Foreskin melanocyte (primary cell): ENCODE measurements at places on chromosomes 1 and 21.

- DNase-seq: no peak
Observed at GRCh38 chr1:101394041-101394440, 157.2 kb downstream of the S1PR1 start.

DNA sequence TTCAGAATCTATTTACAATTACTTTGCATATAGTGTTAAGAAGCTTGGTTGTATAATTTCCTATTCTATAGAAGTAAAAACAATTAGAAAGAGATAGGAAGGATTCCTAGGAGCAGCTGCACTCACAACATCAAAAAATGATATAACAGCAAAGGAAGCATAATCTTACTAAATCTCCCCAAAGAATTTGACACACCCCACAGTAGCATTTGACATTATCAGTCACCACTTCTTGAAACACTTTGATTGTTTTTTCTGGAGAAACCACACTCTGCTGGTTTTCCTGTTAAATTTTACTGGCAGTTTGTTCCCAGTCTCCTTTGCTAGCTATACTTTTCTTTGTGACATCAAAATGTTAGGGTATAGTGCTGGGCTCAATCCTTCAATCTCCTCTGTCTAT, 100.8 kb upstream of the KIAA1614 start:
- DNase-seq: no peak

DNA sequence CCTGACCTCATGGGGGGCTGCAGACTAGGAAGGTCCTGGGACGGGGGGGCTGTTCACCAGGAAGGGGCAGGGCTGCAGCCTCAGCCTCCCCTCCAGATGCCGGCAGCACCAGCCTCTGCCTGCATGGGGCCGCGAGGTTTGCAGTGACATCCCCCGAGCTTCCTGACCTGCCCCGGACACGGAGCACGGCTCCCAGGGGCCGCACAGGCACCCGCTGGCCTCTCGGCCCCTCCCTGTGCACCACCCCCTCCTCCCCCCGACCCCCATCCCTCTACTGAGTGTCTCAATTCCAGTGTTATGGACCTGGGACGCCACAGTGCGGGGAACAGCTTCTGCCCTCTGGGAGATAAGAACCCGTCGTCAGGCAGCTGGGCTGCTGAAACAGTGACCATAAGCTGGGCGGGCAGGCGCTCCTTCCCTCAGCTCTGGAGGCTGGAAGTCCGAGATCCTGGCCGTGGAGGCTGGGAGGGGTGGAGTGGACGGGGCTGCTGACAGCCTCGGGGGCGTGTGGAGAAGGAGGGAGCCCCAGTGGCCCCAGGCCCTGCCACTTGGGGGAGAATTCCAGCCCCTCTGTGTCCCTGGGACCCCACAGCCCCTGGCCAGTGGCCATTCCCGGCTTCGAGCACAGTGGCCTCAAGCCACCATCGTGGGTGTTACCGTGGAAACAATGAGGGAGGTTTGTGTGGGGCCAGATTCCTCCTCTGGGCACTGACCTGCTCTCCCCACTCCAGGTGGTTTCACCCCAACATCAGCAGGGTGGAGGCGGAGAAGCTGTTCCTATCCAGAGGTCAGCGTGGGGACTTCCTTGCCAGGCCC, 11.6 kb downstream of the RNF223 start:
- DNase-seq: no peak

DNA sequence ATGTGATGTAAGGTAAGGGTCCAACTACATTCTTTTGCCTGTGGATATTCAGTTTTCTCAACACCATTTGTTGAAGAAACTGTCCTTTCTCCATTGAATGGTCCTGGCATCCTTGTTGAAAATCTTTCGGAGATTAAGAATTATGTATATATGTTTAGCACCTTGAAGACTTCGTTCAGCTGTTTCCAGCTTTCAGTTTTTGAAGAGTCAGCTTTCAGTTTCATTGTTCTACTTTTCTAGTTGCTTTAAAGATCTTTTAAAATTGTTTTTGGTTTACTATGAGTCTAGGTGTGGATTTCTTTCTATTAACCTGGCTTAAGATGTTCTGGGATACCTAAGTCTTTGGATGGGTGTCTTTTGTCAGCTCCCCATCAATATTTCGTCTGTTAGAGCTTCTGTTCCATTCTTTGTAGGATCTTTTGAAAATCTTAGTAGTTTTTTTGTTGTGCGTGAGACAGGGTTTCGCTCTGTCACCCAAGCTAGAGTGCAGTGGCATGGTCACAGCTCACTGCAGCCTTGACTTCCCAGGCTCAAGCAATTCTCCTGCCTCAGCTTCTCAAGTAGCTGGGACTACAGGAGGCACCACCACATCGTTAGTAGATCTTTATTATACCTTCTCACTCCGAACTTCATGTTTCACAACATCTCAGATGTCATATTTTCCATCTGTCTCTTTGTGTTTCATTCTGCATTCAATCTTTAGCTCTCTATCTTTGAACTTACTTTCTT, 353.5 kb upstream of the B3GALT2 start:
- DNase-seq: no peak

DNA sequence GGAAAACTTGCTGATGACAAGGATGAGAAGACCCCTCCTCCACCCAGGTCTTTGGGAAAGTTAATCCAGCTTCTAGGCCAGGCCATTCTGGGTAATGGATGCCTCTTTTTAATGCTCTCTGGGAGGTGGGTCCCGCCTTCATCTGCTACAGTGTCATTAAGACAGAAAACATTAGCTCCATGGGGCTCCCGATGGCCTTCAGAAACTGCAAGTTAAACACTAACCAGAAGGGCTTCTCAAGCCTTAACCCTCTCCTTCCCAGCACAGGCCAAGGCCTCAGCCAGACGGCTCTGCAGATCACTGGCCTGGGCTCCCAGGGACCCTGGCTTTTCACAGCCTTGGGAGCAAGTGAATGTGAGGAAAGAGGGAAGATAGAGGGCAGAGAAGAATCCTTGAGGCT, 364.9 kb downstream of the MATN1 start:
- no peak for DNase-seq

GRCh38 chr21:14487490-14488432, 58.4 kb downstream of the SAMSN1 start:
- no peak for DNase-seq

GRCh38 chr21:41318218-41318617, 1.6 kb downstream of the FAM3B start:
- no peak for DNase-seq

DNA sequence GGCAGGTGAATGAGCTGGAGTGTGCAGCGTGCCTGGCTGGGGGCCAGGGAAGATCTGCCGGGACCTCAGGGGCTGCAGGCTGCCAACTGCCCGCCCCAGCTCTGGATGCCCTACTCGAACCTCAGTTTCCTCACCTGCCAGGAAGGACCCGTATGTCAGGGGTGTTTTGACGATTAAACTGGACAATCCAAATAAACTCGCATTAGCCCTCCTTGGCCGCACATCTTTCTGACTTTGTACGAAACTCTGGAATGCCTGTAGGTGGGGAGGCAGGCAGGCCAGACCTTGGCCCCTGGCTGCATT, 8.3 kb upstream of the ZNF669 start:
- DNase-seq: no peak

GRCh38 chr1:27475720-27476119, 14.2 kb downstream of the WASF2 start:
- DNase-seq: no peak

- no peak for DNase-seq
Observed at GRCh38 chr1:169048043-169048442, 58.4 kb upstream of the ATP1B1 start.

DNA sequence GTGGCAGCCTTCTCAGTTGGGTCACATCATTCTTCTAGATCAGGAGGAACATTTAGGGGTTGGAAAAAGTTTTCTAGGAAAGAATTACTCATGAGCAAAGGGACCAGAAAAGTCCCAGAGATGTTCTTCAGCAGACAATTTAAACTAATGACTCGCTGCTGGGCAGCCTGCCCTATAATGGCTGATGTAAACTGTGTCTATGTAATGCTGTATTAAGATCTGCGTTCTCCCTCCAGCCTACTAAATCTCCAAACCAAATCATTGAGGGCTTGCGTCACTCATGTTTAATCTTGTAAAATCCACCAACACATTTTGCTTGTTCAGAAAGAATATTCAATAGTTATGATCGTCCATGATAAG, 92.1 kb downstream of the LRRC8C start:
- DNase-seq: no peak

- no peak for DNase-seq
Observed at GRCh38 chr1:163172596-163172995, 30.1 kb downstream of the RGS5 start.

GRCh38 chr1:41617336-41617735, 132.9 kb upstream of the EDN2 start:
- no peak for DNase-seq

DNA sequence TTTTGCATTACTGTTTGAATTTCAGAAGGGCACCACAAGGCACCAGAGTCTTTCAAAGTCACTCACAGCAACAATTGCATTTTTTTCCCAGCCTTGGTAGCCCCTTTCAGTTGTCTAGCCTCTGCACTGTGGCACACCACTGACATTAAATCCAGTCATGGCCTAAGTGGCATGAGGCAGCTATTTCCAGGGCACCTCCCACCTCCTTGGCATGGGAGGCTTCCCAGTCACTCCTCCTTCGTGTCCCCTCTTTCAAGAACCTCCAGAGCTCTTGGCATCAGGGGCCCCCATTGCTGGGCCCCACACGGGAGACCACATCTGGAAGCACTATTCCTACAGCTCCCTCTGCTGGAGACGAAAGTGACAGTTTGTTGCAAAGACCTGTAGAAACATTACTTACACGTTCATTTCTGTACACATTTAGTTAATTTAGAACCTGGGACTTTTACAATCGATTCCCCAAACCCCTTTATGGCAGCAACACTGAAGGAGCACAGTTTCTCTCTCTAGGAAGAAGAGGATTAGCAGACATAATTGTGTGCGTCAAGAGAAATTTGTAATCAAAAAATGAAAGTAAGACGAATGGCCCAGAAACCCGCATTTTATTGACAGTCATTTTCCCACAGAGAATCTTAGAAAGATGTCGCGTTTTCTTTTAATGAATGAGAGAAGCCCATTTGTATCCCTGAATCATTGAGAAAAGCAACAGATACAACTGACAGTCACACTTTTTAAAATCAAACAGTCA, 5.7 kb upstream of the CHD5 start:
- no peak for DNase-seq

- DNase-seq: peak; percentile 43
Observed at GRCh38 chr1:31373056-31373896, at the start of gene FABP3. TSS of gene FABP3 (minus strand) at chr1:31373076. CDS start at chr1:31373014, 62 bp downstream.
